ENCODE measurements at places on chromosomes 3 and 15.

- DNase-seq: no peak
These were observed 75.4 kb downstream of the CPN2 start for GRCh38 chr3:194275721-194276120.

GRCh38 chr3:16741103-16741758, 136.0 kb upstream of the DAZL start:
- DNase-seq: no peak

DNA sequence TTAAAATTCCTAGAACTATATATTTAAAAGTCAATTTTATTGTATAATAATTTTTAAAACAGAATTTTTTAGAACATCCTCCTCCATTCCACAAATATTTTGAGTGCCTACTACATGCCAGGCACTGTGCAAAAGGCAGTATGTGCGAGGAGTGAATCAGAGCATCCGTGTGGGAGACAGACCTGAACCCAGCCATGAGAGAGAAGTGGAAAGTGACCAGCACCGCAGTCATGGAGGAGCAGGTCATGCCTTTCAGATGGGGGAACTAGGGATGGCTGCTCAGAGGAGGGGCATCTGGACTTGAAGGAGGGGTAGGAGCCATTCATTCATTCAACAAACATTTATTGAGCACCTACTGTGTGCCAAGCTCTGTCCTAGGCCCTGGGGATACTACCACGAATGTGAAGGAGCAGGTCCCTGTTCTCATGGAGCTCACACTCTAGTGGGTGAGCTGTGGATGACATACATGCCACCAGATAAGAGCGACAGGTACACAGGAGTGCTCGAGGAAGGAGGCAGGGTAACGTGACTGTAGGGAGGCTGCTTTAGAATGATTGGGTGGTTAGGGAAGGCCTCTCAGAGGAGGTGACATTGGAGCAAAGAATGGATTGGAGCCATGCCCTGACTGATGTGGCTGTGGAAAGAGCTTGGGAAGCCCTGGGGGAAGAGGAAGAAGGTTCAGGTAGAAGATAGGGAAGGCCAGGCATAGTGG, 3.1 kb upstream of the CHRNA3 start:
- no peak for DNase-seq

DNA sequence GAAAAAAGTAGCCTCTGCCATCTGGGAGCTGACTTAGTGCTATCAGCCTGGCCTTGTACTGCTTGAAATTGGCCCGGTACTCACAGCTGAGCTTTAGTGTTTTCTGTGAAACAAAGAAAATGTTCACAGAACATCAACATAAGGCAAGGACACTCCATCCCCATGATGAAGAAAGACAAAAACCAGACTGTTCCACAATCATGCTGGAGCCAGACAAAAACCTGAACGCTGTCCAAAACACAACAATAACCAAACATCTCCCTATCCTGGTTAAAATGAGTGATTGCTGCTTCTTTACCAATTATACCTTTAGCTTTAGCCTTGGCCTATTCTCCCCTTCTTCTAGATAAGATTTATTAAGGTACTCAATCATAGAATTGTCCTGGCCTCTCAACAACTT, 153.9 kb downstream of the CPNE4 start:
- DNase-seq: no peak

- DNase-seq: peak; percentile 2
These were observed 32.7 kb downstream of the RARB start for GRCh38 chr3:25460751-25461150.

GRCh38 chr15:31081588-31082250, 19.8 kb downstream of the TRPM1 start:
- no peak for DNase-seq

- DNase-seq: no peak
These were observed 4.7 kb downstream of the ATG7 start for GRCh38 chr3:11276901-11277300.

DNA sequence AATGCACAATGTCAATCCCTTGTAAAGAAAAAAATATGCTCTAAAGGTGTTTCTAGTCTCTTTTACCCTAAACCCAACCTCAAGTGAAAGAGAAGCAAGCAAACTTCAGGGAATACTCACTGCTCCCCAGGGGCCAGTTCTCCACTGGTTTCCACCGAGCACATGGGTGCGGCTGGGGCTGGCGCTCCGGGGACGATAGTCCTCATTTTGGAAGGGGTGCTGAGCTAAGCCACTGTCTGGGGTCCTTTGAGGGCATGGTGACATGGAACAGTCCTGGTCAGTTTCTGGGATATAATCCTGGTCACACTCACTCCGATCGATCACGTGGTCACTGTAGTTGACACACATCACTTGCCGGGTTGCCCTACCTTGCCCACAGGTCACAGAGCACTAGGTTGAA, 86.0 kb downstream of the ADAMTS9 start:
- no peak for DNase-seq

GRCh38 chr3:67923796-67924195, 269.4 kb upstream of the SUCLG2 start:
- no peak for DNase-seq

DNA sequence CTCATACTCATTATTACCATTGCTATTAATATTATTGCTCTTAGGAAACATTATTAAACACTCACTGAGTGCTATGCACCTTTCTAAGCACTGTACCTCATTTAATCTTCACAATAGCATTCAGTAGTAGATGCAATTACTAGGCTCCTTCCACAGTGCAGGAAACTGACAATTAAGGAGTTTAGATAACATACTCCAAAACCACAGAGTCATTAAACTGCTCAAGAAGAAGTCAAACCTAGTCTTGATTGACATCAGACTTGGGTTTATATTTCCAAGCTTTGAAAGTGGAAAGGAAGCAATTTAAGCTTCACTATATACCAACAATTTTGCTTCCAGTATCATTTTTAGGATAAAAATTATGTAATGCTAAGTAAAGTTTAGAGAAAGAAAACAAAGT, 490.1 kb upstream of the ARRDC4 start:
- no peak for DNase-seq

GRCh38 chr3:193168931-193169330, 72.1 kb upstream of the PLAAT1 start:
- DNase-seq: no peak

DNA sequence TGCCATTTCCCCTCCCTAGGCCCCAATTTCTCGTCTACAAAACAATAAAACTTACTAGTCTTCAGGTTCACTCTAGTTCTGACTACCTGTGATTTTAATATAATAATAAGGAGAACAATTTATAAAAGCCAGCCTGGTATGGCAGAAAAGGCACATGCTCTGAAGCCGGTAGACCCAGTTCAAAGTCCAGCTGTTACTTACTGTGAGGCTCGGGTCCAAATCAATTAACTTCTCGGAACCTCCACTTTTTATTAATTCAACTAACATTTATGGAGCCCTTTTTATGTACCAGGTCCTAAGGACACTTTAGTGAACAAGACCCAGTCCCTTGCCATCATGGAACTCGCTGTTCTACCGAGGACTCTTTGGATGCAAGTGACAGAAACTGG, 53.8 kb upstream of the SMAD3 start:
- DNase-seq: no peak

- no peak for DNase-seq
These were observed 58.9 kb downstream of the ZNF148 start for GRCh38 chr3:125316246-125316645.

DNA sequence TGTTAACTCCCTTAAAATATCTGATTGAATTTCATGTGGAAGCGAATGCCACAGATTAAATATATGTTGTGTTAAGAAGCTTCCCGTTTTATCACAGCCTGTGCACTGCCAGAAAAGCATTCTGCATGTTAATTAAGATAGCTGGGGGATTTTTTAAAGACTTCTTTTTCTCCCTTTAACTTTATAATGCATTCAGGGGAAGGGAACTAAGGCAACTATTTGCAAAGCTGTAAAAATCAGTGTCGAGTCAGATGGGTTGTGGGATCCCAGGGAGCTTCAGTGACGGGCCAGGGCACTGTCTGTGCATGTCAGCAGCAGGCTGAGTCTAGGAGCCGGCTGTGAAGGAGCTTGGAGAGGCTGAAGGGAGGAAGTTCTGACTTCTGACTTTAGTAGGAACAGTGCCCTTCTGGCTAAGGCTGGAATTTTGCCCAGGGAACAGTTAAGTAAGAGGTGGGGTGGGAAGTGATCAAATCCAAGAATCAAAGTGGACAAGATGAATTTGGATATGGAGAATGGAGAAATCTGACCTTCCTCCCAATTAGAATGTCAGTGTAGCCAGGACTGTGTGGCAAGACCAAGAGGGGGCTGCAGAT, 77.7 kb downstream of the ABHD5 start:
- no peak for DNase-seq

DNA sequence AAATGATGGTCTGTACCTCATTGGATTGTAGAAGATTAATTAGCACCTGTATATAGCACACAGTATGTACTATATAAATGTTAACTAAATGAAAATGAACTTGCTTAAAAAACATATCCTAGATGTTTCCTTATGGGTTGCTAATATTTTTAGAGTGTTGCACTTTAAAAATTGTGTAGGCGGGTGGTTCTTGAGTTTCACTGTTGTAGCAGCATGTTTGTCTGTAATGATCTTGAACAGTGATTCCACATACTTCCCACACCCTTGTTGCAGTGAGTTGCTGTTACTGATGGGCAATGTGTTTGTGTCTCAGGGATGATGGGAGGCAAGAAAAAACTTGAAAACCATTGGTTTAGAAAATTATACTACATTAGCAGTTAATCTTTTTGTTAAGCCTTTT, 22.0 kb downstream of the USP3 start:
- no peak for DNase-seq

DNA sequence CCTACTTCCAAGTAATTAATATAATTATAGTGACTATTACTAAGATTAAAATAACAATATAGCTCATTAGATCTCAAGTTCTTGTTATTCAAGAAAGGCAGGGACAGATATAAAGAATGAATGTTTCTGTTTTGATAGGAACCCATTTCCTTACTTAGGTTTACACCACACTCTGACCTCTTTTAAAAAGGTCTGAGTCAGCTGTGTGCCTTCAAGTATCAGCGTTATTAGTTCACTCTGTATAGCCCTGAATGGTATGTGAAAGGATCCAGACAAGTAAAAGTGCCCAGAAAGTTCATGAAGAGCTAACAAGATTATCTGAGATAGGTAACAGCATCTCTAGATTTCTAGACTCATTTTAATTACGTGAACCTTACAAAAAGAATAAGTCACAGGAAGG, 28.9 kb downstream of the PDCD10 start:
- no peak for DNase-seq

DNA sequence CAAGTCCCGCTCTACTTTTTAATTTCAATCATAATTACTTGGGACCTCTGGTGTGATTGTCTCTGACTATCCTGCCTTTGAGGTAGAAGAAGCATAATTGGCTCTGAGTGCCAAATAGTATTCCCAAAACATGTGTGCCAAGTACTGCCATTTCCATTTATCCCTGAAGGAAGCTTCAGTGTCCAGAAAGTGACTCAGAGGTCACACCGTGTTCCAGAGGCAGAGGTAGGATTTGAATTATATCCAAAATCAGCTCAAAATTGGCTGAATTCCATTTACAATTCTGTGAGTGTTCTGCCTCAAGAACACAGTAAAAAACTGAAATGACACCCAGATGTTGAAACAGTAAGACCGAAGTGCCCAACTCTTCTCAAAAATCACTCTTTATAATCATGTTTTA, 255.3 kb downstream of the RSL24D1 start:
- DNase-seq: no peak

GRCh38 chr15:89164712-89165211, 56.6 kb downstream of the RLBP1 start:
- no peak for DNase-seq

- DNase-seq: no peak
These were observed 273.0 kb downstream of the PLCL2 start for GRCh38 chr3:17157713-17158112.

DNA sequence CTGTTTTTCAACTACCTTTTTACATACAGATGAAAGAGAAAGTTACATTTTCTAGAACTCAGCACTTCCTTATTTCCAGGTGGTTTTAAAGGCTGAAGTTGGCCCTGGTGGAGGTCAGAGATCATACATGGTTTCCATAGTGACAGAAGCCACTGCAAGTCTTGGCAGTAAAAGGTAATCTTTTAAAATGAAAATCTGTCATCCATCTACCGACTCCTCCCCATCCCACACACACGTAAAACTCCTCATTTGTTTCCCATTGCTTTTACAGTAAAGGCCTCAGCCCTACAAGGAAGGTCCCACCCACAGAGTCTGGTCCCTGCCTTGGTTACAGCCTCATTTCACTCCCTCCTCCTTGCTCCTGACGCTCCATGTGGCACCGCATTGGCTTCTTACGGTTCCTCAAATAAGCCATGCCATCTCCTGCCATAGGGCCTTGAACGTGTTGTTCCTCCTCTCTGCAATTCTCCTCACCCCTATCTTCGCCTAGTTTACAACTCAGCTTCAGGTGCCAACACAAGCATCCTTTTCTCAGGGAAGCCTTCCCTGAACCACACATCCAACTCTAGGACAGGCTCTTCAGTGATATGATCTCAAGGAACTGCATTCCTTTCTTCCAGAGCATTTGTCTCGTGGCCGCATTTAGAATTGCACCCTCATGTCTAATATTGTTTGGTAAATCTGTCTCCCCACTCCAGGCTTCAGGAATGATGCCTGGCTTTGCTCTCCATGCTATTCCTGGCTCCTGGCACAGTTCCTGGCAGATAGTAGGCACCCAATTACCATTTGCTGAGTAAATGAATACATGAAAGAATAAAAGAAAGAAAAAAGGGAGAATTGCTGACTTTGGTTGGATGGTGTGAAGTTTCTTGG, 2.6 kb downstream of the CYP19A1 start:
- DNase-seq: no peak

DNA sequence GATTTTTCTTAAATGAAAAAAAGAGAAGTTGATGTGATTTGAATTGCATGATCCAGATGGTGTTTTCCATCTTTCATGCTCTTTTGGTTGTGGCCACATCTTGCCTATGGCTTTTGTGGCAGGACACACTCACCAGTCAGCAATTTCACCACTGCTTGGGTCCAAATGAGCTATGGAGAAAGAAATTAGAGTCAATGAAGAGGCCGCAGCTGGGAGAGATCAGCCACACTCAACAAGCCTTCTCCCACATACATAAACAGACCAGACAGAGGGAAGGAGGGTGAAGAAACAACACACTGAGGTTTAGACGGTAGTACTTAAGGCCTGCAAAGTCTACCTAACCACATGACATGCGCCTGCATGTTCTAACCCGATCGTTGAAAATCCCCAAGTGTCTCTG, 110.7 kb upstream of the CDIN1 start:
- no peak for DNase-seq

Data from CD4-positive, alpha-beta T cell treated with Interleukin-2 at 100 ng/mL for 4 hours (primary cell).